ENCODE measurements at places on chromosomes 2 and 18. TPM values are rescaled to one million over a fixed set of nuclear protein-coding genes. Genes with fewer than 3 reads are reported as not detected.
A peak's percentile ranks its signal among the peaks of the same experiment; 100 is the strongest.

The RIT2 gene
- not detected for total RNA-seq

The ZNF514 gene
- 5.4 TPM for total RNA-seq

The GREB1 gene
- 0.03 TPM for total RNA-seq

The RAB31 gene
- 1.7 TPM for total RNA-seq

The GDF7 gene
- total RNA-seq, result under 0.01 TPM

The CNOT9 gene
- total RNA-seq, result 64.3 TPM

The DSG2 gene
- 16.5 TPM for total RNA-seq

The FBLN7 gene
- total RNA-seq, result 0.03 TPM

DNA sequence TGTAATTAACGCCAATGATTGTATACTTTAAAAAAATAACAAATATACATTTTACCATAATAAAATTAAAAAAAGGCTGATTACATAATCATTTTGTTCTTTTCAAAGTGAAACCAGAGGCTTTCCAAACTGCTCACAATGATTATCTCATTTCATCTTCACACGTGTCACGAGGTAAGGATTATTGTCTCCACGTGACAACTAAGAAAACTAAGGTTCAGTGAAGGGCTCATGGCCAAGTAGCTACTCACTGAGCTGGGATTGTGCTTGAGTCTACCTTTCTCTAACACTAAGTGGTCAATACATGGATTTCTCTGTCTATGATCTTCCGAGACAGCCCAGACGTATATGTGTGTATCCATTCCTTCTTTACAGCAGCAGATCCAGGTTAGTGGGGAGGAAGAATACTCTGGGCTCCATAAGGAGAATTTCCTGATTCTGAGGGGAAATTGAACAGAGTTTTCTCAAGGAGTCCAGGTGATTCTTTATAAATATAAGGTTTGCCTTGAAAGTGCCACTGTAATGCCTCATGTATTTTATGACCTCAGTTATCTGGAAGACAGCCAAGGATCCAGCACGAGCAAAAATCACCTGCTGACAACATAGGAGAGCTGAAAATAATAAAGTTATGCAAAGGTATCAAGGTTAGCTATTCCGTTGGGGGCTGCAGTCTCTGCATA is 25.6 kb upstream of the ACSL3 start:
- DNase-seq, result peak; percentile 51

- DNase-seq, result no peak
Observed at GRCh38 chr2:223418604-223419199, 183.5 kb downstream of the SCG2 start.

- DNase-seq, result no peak
Observed at GRCh38 chr2:125643128-125643527, 1012.8 kb upstream of the GYPC start.

- no peak for DNase-seq
Observed at GRCh38 chr2:239590995-239591915, 190.4 kb upstream of the HDAC4 start.

GRCh38 chr2:152743002-152743401 is 24.6 kb downstream of the ARL6IP6 start:
- peak; percentile 30 for DNase-seq

DNA sequence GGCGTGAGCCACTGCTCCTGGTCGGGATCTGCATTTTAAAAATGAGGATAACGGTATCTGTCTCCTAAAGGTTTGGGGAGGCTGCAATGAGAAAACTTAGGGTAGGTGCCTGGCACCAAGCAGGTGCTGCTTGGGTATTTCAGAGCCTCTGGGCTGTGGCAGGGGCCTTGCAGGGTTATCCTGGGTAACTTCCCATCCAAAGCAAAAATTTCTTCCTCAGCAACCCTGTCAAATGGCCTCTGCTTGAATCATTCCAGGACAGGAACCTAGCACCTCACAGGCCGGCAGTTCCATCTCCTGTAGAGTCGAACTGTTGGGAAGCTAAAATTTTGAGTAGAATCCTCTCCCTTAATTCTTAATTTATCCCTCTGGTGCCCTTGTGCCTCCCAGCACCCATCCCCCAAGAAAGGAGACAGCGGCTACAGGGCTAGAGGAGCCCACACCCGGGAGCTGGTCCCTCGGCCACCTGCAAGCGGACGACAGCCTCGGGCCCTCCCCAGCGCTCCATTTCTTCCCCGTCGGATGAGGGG is 868 bp downstream of the CGREF1 start:
- DNase-seq, result no peak

- DNase-seq, result peak; percentile 2
Observed at GRCh38 chr2:149538138-149538833, 49.3 kb downstream of the MMADHC start.

DNA sequence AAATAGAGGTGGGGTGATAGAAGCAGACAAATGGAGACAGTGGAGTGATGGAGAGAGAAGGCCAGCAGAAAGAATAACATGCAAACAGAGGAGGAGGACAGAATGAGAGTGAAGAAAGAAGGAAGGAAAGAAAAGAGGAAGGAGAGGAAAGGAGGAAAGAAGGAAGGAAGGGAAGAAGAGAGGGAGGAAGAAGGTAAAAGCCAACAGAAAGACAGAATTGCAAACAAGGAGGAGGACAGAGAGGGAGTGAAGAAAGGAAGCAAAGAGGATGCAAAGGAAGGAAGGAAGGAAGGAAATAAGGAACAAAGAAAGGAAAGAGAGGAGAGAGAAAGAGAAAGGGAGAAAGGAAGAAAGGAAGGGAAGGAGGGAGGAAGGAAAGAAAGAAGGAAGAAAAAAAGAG is 444.0 kb downstream of the IRS1 start:
- DNase-seq, result no peak

DNA sequence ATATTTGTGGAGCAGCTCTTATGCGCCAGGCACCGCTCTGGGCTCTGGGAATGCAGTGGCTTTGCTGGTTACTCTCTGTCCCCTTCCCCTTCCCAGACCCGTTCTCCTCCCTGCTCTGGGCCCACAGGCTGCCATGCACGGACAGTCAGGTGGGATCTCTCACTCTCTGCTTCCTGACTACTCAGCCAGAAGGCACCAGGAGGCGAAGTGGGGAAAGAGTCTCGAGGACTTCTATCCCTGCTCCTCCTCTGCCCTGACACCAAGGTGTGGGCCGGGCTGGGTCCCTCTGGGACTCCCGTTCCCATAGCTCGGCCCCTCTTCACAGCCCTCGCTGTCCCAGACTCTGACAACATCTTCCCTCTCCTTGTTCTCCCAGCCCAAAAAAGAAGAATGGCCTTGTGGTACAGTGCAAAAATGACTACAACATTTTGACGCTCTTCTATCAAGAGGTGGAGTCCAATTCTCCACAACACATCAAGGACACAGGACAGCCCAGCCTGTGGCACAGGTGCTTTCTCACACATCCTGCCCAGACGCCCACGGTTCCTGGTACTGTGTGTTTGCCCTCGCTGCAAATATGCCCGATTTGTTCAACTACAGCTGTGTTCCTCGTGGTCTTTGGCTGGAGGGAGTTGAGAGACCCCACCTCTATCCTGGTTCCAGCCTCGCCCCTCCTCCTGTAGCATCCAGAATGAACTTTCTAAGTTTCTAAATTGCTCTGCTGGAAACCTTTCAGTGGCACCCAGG is 14.0 kb upstream of the DUSP2 start:
- no peak for DNase-seq

DNA sequence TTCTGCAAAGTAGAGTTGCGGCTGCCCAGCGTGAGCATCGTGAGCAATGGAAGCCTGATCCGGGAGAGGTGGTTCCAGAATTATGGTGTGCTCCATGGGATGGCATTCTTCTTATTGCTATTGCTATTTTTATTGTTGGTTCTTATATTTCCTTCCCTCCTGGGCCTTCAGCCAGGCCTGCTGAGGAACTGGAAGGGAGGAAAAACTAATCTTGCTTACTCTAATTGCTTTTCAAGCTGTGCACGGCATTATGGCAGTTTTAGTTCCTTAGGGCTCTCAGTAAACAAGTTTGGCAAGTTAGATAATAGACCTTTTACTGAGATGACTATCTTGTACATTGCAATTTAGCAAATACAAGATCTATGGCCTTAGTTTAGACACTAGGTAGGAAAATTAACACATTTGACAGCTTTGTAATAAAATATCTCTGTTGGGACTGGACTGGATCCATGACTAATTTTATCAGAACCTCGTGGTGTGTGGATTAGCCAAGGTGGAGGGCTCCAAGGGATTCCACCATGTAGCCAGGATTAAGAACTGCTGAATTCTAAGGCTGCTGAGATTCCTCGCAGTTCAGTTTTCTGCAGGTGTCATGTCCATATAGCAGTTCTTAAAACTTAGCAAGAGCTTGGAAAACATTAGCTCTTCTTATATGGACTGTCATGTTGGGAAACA is 6.0 kb downstream of the RSAD2 start:
- no peak for DNase-seq

DNA sequence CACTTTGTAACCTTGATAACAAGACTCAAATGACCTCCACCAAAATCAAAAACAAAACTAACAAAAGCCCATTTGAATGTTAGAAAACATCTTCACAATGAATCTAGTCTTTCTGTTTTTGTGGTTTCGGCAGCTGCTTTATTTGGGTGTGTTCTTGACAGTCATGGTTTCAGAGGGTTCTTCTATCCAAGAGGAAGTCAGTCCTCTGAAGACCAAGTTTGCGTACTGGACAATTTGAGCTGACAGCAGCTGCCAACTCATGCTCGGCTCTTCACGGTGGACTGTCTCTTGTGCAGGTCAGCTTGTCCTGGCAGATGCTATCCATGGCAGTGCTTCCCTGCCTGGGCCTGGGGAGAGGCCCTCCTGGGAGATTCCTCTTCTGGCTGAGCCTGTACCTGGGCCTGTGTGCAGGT is 91.0 kb downstream of the TMEM17 start:
- DNase-seq, result no peak

GRCh38 chr2:234932591-234933168 is 19.1 kb upstream of the SH3BP4 start:
- no peak for DNase-seq

DNA sequence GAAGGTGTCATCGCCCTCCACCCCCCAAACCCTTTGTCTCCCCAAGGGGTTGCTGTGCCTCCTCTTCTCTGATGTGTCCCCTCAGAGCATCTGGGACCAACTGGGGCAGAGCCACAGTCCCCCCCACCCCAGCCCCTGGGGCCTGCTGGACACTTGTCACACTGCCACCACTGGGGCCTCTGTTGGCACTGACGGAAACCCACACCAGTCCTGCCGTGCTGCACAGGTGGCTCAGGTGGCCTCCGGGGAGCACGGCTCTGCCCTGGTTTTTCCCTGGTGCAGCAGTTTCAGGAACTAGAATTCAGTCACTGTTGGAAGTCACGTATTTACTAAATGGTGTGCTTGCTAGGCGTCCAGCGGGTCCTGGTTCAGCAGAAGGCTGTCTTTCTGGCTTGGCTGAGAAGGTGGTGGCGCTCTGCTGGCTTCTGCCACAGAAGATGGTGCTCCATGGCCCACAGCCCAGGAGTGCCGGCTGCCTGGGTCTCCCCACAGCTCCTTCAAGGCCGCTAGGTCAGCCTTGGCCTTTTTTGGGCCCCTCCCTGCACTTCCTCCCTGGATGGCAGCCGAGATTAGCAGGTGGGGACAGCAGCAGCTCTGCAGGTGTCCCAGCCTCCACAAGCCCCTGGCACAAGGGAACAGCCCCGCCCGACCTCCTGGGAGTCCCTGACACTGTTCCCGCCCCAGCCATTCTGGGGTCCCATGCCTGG is 18.6 kb upstream of the KLHL30 start:
- no peak for DNase-seq

DNA sequence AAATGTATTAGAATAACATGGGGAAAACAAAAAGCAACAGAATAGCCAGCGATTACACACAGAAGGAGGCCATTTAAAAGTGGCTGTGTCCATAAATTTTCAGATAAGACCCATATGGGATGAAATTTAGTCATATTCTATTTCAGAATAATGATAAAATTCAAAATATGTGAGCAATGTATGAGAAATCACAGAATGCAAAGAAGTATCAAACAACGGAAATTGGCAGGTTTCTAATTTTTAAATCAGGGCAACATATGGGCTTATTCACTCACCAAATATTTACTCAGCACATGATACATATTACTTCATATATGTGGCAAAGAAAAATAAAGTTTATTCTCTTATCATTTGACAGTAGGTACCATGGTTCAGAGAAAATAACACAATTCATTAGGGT is 208.5 kb downstream of the GRB14 start:
- no peak for DNase-seq

- no peak for DNase-seq
Observed at GRCh38 chr2:207523005-207523404, 6.8 kb upstream of the CREB1 start.

- DNase-seq, result no peak
Observed at GRCh38 chr18:74944676-74945075, 264.3 kb downstream of the PTGR3 start.

Measured in HT-29 (cell line).